ENCODE measurements at places on chromosomes 12 and 14. TPM values are rescaled to one million over a fixed set of nuclear protein-coding genes. Genes with fewer than 3 reads are reported as not detected.

Gene VSIG10
- total RNA-seq = 12.0 TPM

Gene STAB2
- total RNA-seq = not detected

Gene IL22
- not detected for total RNA-seq

Gene KRT2
- not detected for total RNA-seq

Gene CCDC92
- 38.9 TPM for total RNA-seq

Gene ABCD2
- not detected for total RNA-seq

Gene ERP27
- 0.29 TPM for total RNA-seq

Gene GXYLT1
- total RNA-seq = 23.1 TPM

Gene PLD4
- 0.14 TPM for total RNA-seq

GRCh38 chr14:101360054-101360911, 201.0 kb upstream of the DIO3 start:
- no peak overlapping the region for H3K4me3 ChIP-seq

DNA sequence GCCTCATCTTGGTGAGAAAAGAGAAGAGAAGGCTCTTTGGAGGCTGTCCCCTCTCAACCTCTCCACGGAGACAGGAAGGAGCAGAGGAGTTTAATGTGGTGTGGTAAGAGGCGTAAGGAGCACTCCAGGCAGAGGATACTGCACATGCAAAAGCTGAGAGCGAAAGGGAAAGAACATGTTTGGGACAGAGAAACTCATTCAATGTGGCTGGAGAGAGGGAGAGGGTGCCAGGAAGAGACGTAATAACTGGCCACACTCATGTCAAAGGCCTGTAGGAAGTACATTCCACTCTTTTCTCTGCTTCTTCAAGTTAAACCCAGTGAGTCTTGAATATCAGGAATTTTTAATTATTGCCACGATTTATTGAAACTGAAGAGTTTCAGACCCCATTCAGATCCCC, 12.0 kb downstream of the VDR start:
- no peaks in the 10 kb centered on the region for H3K27me3 ChIP-seq
- peak; percentile 44 for DNase-seq
- H3K4me3 ChIP-seq = no peak overlapping the region
- peaks cover 7% of the 10 kb centered on the region for H3K4me1 ChIP-seq
- no peak overlapping the region for H3K27ac ChIP-seq
- H3K36me3 ChIP-seq = no peaks in the 10 kb centered on the region

DNA sequence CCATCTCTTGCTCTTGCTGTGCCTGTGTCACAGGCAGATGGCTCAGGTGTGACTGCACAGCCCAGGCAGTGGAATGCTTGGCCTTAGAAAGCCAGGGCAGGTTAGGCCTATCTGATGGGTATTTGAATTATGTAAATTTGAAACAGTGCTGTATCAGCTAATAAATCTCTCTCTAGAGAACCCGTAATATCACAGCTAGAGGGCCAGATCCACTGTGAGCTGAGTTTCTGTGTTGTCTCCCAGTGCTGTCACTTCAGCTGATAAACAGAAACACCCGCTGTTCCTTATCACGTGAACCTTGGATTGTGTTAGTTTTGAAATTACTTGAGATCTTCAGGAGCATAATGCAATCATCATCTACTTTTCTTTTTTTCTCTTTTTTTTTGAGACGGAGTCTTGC, 21.5 kb upstream of the ALDH2 start:
- peaks cover 8% of the 10 kb centered on the region for H3K4me1 ChIP-seq
- H3K36me3 ChIP-seq = peaks cover 5% of the 10 kb centered on the region
- H3K27me3 ChIP-seq = no peaks in the 10 kb centered on the region
- H3K27ac ChIP-seq = no peak overlapping the region
- H3K4me3 ChIP-seq = no peak overlapping the region

- H3K4me1 ChIP-seq = peaks cover 2% of the 10 kb centered on the region
- no peaks in the 10 kb centered on the region for H3K36me3 ChIP-seq
- H3K27ac ChIP-seq = no peak overlapping the region
- DNase-seq = no peak
Measured at GRCh38 chr12:4308334-4308950, 12.6 kb upstream of the TIGAR start.

- peaks cover 12% of the 10 kb centered on the region for H3K4me1 ChIP-seq
- H3K27me3 ChIP-seq = peaks cover 10% of the 10 kb centered on the region
- peak; percentile 47 for DNase-seq
- H3K36me3 ChIP-seq = peaks cover 10% of the 10 kb centered on the region
- peak overlapping the region; percentile 91 for H3K4me3 ChIP-seq
Measured at GRCh38 chr12:107684029-107684795, 1.4 kb upstream of the PWP1 start.

GRCh38 chr12:78878459-78878858, 13.9 kb downstream of the SYT1 start:
- no peaks in the 10 kb centered on the region for H3K27me3 ChIP-seq
- peaks cover 10% of the 10 kb centered on the region for H3K4me1 ChIP-seq
- no peaks in the 10 kb centered on the region for H3K36me3 ChIP-seq
- H3K27ac ChIP-seq = no peak overlapping the region
- H3K4me3 ChIP-seq = no peak overlapping the region

DNA sequence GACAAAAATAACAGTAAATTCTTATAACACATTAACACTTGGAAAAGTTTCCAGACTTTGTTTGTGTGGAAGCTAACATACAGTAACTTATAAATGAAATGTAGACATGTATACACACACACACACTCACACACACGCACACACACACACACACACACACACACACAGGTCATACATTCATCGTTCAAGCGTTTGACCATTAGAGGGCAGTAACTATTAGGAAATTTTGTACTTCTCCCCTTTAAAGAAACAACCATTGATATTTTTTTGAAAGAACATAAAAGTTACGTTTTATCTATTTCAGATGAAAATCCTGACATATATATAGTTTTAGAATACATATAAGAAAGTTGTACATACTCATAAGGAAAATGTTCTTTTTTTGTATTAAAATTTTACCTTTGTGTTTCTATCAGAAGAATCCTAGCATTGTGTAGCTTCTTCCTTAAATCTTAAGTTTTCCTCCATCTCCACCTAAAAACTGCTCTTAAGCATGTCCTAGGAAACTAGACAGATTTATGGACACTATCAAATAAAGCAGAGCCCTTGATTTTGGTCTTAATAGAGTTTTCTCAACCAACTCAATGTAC, 29.0 kb downstream of the PTPRQ start:
- H3K36me3 ChIP-seq = no peaks in the 10 kb centered on the region
- no peak overlapping the region for H3K4me3 ChIP-seq
- no peaks in the 10 kb centered on the region for H3K27me3 ChIP-seq
- H3K4me1 ChIP-seq = peaks cover 3% of the 10 kb centered on the region

GRCh38 chr14:89936654-89937185, 17.8 kb downstream of the EFCAB11 start:
- no peaks in the 10 kb centered on the region for H3K36me3 ChIP-seq
- no peak for DNase-seq
- no peaks in the 10 kb centered on the region for H3K27me3 ChIP-seq
- no peak overlapping the region for H3K4me3 ChIP-seq
- no peaks in the 10 kb centered on the region for H3K4me1 ChIP-seq

- DNase-seq = peak; percentile 31
- H3K27ac ChIP-seq = no peak overlapping the region
- H3K27me3 ChIP-seq = peaks cover 2% of the 10 kb centered on the region
Measured at GRCh38 chr12:100539202-100539601, 34.3 kb upstream of the GAS2L3 start.

DNA sequence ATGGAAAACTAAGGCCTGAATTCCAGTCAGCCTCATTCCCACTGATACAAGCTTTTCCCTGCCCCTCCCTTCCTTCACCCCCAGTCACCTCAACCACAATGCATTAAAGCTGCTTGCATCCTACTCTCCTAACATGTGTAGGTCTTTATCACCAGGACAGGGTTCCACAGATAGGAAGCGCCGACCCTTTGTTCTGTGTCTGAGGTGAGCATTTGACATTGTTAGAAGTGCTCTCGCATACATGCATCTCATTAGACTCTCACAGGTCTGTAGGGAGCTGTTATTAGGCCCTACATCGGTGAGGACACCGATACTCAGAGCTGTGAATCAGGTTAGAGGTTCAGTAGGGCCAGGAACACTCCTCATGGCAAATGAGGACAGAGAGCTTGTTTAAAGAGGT, 13.2 kb upstream of the EDDM3A start:
- no peaks in the 10 kb centered on the region for H3K36me3 ChIP-seq
- no peak for DNase-seq
- H3K27me3 ChIP-seq = no peaks in the 10 kb centered on the region
- no peak overlapping the region for H3K27ac ChIP-seq
- H3K4me1 ChIP-seq = no peaks in the 10 kb centered on the region

DNA sequence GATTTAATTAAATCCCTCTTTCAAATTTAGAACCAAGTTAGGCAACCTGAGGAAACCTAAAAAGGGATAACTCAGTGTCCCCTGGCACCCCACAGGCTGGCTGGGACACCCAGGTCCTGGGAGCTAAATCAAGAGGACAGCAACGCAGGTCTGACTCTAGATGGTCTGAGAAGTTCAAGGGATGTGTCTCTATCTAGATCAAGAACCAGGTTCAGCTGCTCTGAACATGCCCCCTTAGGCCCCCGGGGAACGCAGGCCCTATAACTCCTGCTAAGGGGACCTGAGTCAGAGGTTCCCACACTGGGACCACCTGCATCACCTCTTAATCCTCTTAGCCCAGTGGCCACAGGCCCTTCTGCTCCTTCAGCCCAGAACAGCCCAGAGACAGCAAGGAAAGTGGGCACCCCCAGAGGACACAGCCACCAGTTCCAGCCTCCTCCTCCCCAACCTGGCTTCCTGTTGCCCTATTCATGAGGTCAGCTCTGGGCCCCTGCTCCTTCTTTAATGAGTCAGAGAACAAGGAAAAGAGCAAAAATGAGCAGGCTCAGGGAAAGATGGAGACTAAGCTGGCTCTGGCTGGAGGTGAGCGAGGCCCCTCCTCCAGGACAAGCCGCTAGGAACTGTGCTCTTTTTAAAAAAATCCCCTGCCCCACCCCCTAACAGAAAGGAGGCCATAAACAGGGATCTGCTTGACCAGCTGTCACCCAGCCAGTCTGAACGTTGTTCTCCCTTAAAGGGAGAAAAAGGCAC, 10.8 kb downstream of the PITPNM2 start:
- no peak overlapping the region for H3K4me3 ChIP-seq
- DNase-seq = peak; percentile 40
- no peaks in the 10 kb centered on the region for H3K27me3 ChIP-seq
- no peaks in the 10 kb centered on the region for H3K36me3 ChIP-seq
- peaks cover 38% of the 10 kb centered on the region for H3K4me1 ChIP-seq

GRCh38 chr12:8048906-8049305, 16.4 kb downstream of the FOXJ2 start:
- no peak overlapping the region for H3K4me3 ChIP-seq
- H3K36me3 ChIP-seq = peaks cover 32% of the 10 kb centered on the region

DNA sequence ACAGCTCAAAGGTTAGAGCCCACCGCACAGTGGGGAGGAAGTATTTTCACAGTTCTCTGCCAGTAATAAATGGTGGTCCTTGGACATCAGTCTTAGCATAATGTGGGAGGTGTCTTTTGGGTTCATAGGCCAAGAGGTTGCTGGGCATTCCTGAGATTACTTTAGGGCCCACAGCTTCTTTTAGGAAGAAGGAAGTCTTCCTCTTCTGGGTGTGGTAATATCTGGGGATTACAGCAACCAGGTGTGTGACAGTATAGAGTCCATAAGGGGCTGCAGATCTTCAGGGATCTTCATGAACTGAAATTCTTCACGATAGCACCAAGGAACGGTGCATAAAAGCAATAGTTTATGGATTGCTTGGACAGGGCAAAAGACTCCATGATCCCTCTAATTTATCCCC, 56.2 kb upstream of the PTGR2 start:
- no peaks in the 10 kb centered on the region for H3K27me3 ChIP-seq
- no peak overlapping the region for H3K4me3 ChIP-seq
- no peak for DNase-seq
- peaks cover 41% of the 10 kb centered on the region for H3K4me1 ChIP-seq

DNA sequence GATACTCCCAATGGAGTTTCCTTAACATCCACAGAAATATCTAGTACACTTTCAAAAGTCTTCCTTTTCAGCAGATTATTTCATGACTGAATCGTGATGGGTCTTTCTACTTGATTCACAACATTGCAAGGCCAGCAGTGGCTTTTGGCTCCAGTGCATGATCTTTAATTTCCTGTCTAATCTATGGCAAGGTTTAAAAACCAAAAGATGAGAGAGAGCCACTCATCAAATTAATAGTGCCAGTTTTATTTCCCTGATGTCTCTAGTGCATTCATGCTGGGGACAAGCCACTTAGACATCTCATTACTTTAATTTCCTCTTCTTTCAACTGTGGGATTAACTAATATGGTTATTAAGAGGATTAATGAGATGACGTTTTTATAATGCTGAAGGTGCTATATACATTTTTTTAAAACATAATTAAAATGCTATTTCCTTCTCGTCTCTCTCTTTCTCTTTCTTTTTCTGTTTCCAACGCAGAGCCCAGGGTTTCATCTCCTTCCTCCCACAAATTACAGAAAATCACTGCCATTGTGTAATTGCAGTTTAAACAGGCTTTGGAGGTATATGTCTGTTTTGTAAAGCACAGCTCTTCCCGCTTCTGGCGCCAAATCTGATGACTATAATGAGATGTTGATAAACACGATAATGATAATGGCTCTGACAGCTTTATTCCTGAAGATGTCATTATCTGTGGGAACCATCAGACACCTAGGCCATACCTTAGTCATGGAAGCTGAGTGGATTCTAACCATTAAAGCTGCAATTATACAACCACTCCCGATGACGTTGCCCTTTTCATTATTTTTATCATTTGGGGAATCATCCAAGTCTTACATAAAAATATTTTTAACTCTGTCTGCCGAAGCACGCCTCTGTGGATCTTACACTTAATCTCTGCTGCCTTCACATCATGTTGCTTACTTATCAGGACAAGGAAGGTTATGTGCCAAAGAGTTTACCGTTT, 103.1 kb upstream of the PPM1H start:
- H3K4me1 ChIP-seq = no peaks in the 10 kb centered on the region
- no peak overlapping the region for H3K27ac ChIP-seq
- no peak for DNase-seq
- H3K27me3 ChIP-seq = no peaks in the 10 kb centered on the region
- H3K36me3 ChIP-seq = no peaks in the 10 kb centered on the region

DNA sequence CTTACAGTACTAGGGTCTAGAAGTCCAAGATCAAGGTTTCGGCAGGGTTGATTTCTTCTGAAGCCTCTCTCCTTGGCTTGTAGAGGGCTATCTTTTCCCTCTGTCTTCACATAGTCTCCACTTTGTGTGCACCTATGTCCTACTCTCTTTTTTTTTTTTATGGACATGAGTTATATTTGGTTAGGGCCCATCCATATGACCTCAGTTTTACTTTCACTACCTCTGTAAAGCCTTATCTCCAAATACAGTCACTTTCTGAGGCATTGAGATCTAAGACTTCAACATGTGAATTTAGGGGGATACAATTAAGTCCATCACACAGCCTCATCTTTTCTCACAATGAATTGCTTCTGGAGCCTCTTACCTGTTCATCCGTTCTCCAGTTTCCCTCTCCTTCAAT, 5.9 kb upstream of the SPTB start:
- no peaks in the 10 kb centered on the region for H3K4me1 ChIP-seq
- H3K27me3 ChIP-seq = peaks cover 45% of the 10 kb centered on the region
- no peak for DNase-seq
- H3K4me3 ChIP-seq = no peak overlapping the region
- H3K27ac ChIP-seq = no peak overlapping the region
